Suprapubic skin (tissue), 4 donors: ENCODE measurements at places on chromosomes 6 and 20. TPM values are rescaled to one million over a fixed set of nuclear protein-coding genes. Genes with fewer than 3 reads are reported as not detected.

VGLL2 gene
- not detected for total RNA-seq

DZANK1 gene
- total RNA-seq: 2.0 TPM

FOXA2 gene
- total RNA-seq: not detected

LY6G6D gene
- 30.8 TPM for total RNA-seq

PDE7B gene
- 1.2 TPM for total RNA-seq

DPM1 gene
- total RNA-seq: 54.3 TPM

HLA-C gene
- total RNA-seq: 106 TPM
